ENCODE measurements at places on chromosomes 2 and 18.

DNA sequence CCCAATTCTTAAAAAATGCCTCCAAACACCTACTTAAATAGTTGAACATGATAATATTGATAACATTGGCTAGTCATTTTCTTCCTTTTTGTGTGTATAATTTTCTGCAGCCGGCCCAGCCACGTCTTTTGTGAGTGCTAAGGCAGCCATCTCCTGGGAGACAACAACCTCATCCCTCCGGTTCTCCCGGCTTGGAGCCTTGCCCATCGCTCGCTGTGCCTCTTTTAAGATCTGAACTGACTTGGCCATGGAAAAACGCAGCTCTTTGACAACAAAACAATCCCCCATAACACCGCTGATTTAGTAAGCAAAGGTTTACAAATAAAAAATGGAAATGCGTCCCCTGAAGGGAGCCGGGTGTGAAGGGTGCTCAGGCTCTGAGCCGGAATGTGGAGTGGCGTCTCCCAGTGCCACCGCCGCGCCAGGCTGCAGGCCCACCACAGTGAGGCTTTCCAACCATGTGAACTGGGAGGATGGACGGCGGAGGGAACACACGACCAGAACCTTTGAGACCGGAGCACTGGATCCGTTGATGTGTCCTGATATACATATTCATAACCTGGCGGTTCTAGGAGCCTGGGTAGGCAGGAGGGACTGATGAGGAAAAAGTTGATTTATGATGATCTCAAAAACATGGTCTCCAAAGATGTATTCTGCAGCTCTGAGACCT is 87.4 kb downstream of the SMIM21 start:
- DNase-seq, result no peak

DNA sequence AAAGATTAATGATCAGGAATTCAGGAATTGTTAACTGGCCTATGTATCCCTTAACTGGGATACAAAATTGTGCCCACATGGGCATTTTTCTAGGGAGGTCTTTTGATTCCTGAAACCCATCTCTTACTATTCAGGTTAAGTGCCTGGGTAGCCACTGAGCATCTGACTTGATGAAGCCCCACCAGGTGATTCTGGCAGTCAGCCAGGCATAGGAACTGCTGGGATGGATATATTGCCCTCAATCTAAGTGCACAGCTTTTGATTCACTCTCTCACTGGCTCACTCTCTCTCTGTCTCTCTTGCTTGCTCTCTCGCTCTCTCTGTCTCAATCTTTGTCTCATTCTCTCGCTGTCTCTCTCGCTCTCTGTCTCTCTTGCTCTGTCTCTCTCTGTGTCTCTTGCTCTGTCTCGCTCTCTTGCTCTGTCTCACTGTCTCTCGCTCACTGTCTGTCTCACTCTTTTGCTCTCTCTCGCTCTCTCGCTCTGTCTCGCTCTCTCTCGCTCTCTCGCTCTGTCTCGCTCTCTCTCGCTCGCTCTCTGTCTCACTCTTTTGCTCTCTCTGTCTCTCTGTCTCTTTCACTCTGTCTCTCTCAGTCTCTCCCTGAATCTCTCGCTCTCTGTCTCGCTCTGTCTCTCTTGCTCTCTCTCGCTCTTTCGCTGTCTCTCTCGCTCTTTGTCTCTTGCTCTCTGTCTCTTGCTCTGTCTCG is 22.3 kb downstream of the INPP1 start:
- DNase-seq, result no peak

DNA sequence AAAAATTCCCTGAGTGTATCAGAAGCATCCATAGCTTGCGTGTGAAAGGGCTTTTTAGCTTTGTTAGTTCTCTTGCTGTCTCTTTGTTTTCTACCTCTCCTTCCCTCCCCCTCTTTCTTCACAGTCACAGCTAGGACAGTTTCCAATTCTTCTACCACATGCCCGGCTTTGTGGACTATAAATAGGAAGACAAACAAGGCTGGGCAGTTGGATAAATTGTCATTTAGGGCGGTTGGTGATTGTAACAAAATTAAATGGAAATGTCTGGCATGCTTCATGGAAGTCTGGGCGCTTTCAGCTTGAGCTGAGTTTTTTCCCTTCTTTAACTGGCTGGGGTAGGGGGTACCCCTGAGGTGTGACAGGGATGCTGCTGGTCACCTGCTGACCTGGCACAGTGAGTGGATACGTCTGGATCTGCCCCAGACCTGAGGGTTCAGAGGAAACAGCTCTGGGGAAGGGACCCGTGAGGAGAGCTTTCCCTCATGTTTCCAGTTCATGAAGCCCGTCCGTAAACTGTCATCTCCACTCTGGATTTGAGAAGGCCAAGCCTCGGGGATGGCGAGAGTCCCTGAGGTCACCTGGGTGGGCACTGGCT is 29.0 kb upstream of the GIGYF2 start:
- no peak for DNase-seq

DNA sequence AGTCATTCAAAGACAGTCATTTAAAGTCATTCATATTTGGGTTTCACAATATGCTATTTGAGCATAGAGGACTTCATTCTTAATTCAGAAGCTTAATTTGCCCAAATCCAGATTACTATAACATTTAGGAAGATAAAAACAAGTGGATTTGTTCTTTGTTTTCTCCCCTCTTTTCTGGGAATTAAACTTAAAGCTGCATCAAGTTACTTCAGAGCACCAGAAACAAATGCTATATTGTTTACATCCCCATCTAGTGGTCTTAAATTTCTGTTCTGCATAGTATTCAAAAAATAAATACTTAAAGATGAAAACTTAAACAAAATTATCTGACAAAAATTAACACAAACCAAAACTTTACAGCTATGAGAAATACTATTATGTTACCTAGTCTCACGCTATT is 34.7 kb upstream of the MARCHF7 start:
- peak; percentile 6 for DNase-seq

GRCh38 chr18:37335409-37335736 is 230.2 kb downstream of the CELF4 start:
- no peak for DNase-seq

- no peak for DNase-seq
These were observed 50.0 kb upstream of the TTC39C start for GRCh38 chr18:23964282-23965238.

Data from left kidney (tissue), 8 donors.